ENCODE measurements at places on chromosomes 6 and 20.

- no peak for DNase-seq
Observed at GRCh38 chr6:25954756-25955155, 7.8 kb upstream of the TRIM38 start.

GRCh38 chr6:13431861-13432465, 55.4 kb downstream of the GFOD1 start:
- no peak for DNase-seq

DNA sequence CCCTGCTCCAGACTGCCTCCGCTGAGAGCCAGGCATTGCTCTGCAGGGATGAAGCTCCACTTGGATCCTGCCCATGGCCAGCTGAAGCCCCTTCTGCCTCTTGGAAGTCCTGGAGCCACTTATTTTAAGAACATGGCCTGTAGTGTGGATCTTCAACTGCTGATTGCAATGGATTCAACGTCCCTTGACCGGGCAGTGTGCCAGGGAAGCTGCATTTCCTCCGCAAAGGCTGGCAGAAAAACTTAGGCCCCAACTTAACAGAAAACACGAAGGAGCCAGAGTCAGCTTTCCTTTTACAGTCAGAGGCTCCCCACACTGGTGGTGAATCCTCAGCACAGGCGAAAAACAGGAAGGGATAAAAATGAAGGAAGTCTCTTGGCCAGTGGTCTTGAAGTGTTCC, 26.3 kb upstream of the FOXQ1 start:
- no peak for DNase-seq

GRCh38 chr6:2944405-2945152, 26.8 kb downstream of the SERPINB6 start:
- DNase-seq: peak; percentile 11

- DNase-seq: no peak
Observed at GRCh38 chr6:122654012-122654411, 43.8 kb downstream of the PKIB start.

DNA sequence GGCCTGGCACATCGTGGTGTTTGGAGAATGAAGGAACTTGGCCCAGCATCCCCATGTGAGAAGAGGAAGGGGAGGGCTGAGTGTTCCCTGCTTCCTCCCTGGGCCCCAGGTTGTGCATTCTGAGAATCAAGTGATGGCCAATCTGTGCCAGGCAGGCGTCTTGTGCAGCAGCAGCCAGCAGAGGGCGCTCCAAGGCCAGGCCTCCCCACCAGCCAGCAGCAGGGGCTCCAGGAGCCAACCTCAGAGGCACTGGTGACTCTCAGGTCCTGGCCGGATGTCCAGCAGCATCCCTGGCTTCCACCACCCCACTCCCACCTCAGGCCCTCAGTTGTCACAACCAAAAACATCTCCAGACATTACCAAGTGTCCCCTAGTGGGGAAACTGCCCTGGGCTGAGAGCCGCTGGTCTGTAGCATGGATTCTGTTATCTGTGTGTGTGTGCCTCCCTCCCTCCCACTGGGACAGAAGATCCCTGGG, 192.0 kb downstream of the PREX1 start:
- DNase-seq: peak; percentile 79

DNA sequence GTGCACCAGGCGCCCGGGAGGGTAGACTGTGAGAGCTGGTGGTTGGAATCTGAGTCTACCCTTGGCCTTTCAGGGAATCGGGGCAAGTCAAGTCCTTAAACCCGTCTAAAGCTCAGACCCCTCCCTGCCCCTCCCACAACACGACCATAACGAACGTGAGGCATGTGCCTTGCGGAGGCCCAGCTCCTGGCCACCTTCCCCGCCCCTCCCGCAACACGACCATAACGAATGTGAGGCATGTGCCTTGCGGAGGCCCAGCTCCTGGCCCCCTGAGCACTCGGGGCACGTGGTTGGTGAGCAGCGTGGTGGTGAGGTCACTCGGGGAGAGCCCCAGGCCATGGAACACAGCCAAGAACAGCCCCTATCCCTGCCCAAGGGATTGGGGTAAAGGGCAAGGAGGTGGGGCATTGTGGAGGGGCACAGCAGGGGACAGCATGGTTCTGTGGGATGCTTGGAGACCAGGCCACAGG, 132.2 kb downstream of the TAF4 start:
- DNase-seq: no peak

DNA sequence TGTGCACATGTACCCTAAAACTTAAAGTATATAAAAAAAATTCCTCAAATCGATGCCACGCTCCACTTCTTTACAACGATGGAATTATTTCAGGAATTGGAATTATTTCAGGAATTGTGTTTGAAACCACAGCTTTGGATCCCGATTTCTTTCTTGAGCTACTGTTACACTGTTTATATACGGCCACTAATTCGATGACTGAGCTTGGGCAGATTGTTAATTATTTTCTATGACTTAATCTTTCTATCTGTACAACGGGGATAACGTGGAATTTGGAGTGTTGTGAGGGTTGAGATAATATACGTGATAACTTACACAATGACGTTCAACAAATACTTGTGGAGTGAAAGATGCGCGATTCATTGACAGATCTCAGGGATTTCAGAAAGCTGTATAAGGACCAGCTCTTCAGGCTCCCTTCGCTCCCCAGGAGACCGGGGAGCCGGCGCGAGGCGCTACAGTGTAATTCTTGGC, 171.3 kb downstream of the SLC16A10 start:
- DNase-seq: no peak

DNA sequence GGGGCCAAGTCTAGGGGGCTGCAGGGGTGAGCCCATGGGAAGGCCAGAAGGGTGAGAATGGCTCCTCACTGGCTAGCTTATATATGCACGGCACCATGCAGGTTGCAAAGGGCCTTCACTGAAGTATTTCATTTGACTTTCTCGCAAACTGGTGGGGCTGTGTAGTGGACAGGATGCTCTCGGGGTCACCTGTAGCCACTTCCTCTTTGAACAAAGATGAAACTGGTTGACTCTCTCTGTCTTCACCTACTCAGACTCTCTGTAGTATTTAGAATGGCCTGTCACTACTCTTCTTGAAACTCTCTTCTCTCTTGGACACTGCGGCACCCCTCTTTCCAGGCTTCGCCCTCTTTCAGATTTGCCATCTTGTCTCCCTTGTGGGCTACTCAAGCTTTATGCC, 560.5 kb downstream of the PKHD1 start:
- DNase-seq: no peak

DNA sequence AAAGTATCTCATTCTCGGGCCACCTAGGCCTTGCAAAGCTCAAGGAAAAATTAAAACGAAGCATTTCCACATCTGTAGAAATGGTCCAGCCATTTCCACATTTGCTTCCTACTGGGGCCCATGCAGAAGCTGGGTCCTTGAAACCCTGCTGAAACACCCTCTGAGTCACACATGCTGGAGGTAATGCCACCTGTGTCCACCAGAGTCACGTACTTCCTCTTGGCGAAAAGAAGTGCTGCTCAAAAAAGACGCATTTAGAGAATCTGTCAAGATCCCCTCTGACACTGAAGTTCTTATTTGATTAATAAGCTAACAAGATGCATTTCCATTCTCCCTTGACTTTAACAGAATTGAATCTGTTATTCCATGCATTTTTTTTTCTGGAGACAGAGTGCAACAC, 423.2 kb downstream of the PREX1 start:
- peak; percentile 10 for DNase-seq

- DNase-seq: peak; percentile 87
Observed at GRCh38 chr6:47669684-47670513, 28.5 kb upstream of the ADGRF4 start.

DNA sequence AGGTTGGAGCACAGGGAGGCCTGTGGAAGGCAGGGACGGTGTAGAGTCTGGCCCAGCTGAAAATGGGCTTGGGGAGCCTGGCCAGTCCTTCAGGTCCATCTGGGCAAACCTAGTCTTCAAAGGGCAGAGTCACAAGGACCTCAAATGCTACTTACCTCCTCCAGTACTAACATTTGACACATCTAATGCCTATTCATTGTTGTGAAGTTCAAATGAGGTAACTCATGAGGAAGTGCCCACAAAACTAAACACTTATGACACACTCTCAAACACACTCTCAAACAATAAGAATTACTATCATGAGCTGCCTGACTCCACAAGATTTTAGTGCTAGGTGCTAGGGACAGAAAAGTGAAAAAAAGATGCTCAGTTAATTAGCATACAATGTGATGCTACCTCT, 27.1 kb downstream of the DAAM2 start:
- DNase-seq: no peak

DNA sequence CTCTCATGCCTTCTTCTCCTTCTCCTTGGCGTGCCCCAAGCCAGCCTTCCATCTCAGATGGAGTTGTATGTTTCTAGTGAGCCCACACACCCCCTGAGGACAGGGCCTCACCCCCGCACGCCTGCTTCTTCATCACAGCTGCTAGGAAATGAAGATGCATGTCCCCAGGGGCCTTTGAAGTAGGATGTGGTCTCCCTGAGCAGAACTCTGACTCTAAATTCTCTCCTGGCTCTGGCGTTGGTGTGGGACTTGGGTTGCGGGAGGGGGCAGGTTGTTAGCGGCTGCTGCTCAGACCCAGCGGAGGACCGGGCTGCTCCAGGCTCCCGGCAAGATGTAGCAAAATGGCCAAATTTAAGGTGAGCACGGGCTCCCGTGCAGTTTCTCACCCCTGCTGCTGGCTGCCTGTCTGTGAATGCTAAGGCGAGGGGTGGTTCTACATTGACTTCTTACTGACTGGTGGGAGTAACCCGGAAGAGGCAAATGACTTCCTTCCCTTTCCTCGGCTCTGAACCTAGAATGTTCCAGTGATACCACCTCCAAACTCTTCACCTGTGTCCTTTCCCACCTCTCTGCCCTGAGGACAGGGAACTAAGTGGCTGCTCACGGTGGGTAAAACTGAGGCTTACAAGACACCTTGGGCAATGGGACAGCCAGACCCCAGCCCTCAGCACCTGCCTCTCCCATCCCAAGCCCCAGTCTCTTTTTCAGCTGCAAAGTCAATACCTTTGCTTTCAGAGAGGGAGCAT, 8.8 kb downstream of the SYNJ2 start:
- no peak for DNase-seq

GRCh38 chr6:130610303-130610702, 216.9 kb upstream of the SMLR1 start:
- no peak for DNase-seq

- no peak for DNase-seq
Observed at GRCh38 chr20:1856424-1856823, 38.8 kb upstream of the SIRPA start.

GRCh38 chr6:71204741-71205140, 83.9 kb upstream of the OGFRL1 start:
- DNase-seq: no peak

GRCh38 chr20:6784210-6784631, 16.7 kb downstream of the BMP2 start:
- no peak for DNase-seq

DNA sequence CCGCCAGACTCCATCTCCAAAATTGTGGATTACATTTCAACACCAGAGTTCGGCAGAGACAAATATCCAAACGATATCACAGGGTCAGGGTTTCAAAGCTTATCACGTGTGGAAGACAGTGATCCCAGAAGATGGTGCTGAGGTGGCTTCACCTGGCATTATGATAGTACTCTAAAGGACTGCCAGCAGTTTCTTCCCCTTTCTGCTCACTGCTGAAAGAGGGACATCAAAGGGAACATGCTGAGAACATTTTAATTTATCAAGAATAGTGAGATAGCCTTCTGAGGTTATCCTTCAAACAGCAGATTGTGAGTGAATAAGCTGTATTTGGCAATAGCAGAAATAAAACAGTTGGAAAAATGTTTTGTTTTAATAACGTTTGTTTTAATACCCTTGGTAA, 79.7 kb downstream of the FIG4 start:
- DNase-seq: no peak

- DNase-seq: no peak
Observed at GRCh38 chr20:49316704-49317103, 38.8 kb upstream of the ZNFX1 start.

DNA sequence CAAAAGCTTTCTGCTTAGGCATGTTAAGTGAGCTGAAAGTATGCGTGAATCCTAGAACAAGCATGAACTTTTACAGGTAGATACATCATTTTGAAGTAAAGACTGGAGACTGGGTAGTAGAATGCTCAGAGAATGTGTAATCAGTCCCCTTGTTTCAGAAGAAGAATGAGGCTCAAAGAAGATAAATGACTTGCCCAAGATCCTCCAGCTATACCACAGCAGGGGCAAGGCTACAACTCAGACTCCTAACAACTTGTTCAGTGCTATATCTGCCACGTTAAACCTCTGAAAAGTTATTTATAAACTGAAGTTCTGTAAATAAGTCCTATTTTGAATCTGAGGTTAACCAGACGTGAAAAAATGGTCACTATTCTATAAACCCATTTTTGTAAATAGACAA, 2.9 kb downstream of the RIPOR2 start:
- DNase-seq: peak; percentile 16

- no peak for DNase-seq
Observed at GRCh38 chr6:26184367-26184891, 97.2 kb downstream of the HFE start.

- no peak for DNase-seq
Observed at GRCh38 chr6:97195117-97195516, 87.9 kb downstream of the MMS22L start.

- no peak for DNase-seq
Observed at GRCh38 chr6:90025523-90026061, 131.3 kb downstream of the GJA10 start.

- peak; percentile 39 for DNase-seq
Observed at GRCh38 chr6:144647406-144647964, 362.4 kb downstream of the UTRN start.

GRCh38 chr6:125519367-125519766, 217.6 kb upstream of the HDDC2 start:
- no peak for DNase-seq

- DNase-seq: no peak
Observed at GRCh38 chr20:21289651-21290050, 13.5 kb upstream of the XRN2 start.

DNA sequence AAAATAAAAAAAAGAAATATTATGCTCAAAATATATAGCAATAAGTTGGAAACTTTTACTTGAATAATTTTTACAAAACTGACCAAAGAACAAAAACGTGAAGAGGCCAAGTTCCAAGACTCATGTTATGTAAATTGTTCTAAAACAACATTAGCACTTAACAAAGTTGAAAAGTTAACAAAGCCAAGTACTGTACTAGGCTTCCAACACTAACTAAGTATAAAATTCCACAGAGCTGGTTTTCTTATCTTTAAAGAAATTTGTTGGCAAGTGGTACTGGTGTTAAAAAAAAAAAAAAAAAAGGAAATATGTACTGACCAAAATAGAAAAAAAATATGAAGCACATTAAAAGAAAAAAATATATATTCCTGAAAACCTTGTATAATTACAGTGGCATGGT, 127.8 kb downstream of the SLC16A10 start:
- no peak for DNase-seq

DNA sequence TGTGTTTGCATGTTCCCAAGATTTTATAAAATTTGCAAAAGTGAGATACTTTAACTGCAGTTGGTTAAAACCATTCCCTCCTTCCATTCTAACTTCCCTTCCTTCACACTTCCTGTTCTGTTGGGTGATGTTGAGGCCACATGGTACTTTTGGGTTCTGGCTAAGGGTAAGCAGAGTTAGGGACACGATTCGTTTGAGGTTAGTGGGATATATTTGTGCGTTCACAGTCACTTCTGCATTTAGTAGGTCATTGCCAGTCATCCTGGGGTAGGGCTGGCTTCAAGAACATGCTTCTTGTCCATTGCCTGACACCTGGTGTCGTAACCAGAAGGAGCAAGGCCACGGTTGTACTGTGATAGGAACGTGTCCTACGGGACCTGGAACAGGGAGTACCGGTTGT, 340.1 kb downstream of the ZFAND3 start:
- DNase-seq: no peak

- no peak for DNase-seq
Observed at GRCh38 chr6:68126089-68126749, 508.9 kb upstream of the ADGRB3 start.

- no peak for DNase-seq
Observed at GRCh38 chr6:127716465-127716864, 139.5 kb downstream of the C6orf58 start.
